ENCODE measurements at places on chromosomes 4 and X. TPM values are rescaled to one million over a fixed set of nuclear protein-coding genes. Genes with fewer than 3 reads are reported as not detected.

DNA sequence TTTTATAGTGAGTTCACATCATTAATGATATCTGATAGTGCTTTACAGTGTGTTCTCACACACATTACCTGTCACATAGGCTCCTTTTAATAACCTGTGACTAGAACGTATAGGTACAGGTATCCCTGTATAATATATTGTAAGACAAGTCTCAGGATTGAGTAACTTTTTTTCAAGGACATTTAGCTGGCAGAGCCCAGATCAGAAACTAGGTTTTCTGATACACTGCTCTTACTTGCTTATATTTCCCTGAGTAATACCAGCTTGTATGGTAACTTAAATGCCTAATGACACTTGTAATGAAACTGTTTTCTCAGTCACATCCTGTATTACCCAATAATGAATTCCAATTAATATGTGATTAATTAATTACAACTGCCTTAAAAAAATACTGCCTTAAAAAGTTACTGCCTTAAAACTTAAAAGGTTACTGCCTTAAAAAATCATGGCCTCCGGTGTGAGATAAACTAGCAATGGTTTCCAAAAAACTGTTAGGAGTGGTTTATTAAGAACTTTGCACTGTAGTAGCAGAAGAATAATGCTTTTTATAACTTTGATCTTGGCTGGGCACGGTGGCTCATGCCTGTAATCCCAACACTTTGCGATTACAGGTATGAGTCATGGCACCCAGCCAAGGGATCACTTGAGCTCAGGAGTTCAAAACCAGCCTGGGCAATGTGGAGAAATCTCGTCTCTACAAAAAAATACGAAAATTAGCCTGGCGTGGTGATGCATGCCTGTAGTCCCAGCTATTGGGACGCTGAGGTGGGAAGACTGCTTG is 11.9 kb downstream of the COPS4 start:
- DNase-seq: no peak
- no peak overlapping the region for H3K27ac ChIP-seq
- no peak overlapping the region for H3K4me3 ChIP-seq
- no peaks in the 10 kb centered on the region for H3K27me3 ChIP-seq

The BRS3 gene
- total RNA-seq: not detected

GRCh38 chrX:133435544-133436124 is 20.3 kb upstream of the GPC4 start:
- no peak overlapping the region for H3K4me3 ChIP-seq
- no peak for DNase-seq
- no peaks in the 10 kb centered on the region for H3K4me1 ChIP-seq
- no peaks in the 10 kb centered on the region for H3K27me3 ChIP-seq
- no peak overlapping the region for H3K27ac ChIP-seq
- H3K36me3 ChIP-seq: no peaks in the 10 kb centered on the region

GRCh38 chrX:100615005-100615404 is 21.6 kb downstream of the TSPAN6 start:
- H3K4me1 ChIP-seq: no peaks in the 10 kb centered on the region
- DNase-seq: no peak
- H3K4me3 ChIP-seq: no peak overlapping the region

DNA sequence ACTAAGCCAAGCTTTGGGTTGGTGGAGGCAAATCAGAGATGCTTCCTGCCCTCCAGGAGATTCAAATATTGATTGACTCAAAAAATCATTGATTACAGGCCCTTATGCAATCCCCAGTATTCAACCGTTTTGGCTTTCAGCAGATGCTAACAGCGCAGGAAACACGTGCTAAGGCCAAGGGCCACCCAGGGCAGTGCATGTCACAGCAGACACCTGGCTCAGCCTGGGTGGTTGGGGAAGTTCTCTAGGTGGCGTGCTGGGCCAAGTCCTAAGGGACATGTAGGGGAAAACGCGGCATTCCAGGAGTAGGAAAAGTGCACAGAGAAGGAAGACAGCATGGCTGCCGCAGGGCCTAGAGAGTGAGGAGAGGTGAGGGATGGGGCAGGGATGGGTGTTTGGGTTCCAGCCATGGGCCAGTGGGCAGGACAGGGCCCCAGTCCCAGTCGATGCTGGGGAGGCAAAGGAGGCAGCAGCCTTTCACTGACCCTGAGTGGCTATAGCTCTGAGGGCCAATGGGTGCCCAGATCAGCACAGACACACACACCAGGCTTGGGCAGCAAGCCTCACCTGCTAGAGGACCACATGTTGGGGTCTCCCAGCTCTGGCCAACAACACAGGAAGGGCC is 239.1 kb downstream of the EVC2 start:
- H3K27ac ChIP-seq: no peak overlapping the region
- H3K36me3 ChIP-seq: no peaks in the 10 kb centered on the region
- H3K27me3 ChIP-seq: no peaks in the 10 kb centered on the region
- no peaks in the 10 kb centered on the region for H3K4me1 ChIP-seq
- DNase-seq: no peak
- no peak overlapping the region for H3K4me3 ChIP-seq

DNA sequence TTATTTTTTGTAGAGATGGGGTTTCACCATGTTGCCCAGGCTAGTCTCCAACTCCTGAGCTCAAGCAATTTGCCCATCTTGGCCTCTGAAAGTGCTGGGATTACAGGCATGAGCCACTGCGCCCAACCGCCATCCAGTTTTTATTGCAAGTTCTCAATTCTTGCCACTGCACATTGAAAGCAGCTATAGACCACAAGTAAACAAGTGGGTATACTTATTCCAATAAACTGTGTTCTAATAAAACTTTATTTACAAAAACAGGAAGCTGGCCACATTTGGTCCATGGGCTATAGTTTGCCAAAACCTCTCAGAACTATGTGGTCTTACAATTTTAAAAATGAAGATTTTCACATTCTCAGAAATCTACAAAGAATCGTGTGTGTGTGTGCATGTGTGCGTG is 313.6 kb upstream of the RASGEF1B start:
- DNase-seq: no peak
- H3K27ac ChIP-seq: no peak overlapping the region
- H3K27me3 ChIP-seq: no peaks in the 10 kb centered on the region
- no peak overlapping the region for H3K4me3 ChIP-seq
- no peaks in the 10 kb centered on the region for H3K36me3 ChIP-seq
- no peaks in the 10 kb centered on the region for H3K4me1 ChIP-seq
